ENCODE measurements at places on chromosomes 3 and 15.

- DNase-seq = no peak
Measured at GRCh38 chr3:50028346-50028745, 60.4 kb upstream of the RBM5 start.

DNA sequence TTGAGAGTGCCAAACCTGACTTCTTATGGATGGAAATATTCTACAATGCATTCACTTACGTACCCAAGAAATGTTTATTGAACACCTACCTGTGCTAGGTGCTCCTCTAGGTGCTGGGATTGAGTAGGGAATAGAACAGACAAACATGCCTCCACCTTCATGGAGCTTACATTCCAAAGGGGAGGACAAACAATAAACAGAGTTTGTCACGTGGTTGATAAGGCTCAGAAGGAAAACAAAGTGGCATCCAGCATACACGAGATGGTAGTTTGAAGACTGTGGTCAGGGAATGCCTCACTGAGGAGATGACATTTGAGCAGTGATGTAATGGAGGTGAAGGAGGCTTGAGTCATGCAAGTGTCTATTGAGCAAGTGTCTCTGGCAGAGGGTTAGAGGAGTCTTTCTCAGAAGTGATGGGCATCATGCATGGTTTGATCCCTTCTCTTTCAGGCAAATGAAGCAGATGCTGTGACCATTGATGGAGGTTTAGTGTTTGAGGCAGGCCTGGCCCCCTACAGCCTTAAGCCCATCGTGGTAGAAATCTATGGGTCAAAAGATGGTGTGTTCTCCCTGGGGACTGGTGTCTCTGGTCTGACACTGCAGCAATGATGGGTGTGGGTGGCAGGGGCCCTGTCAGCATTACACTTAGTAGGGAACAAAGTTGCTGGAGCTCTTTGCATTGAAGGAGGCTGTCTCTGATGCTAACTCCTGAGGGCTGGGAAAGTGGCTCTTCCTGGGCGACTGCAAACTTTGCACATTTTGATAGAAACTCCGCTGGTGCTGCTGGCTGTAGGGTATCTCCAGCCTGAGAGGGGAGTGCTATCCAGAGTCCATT, 29.7 kb upstream of the TOPBP1 start:
- no peak for DNase-seq

DNA sequence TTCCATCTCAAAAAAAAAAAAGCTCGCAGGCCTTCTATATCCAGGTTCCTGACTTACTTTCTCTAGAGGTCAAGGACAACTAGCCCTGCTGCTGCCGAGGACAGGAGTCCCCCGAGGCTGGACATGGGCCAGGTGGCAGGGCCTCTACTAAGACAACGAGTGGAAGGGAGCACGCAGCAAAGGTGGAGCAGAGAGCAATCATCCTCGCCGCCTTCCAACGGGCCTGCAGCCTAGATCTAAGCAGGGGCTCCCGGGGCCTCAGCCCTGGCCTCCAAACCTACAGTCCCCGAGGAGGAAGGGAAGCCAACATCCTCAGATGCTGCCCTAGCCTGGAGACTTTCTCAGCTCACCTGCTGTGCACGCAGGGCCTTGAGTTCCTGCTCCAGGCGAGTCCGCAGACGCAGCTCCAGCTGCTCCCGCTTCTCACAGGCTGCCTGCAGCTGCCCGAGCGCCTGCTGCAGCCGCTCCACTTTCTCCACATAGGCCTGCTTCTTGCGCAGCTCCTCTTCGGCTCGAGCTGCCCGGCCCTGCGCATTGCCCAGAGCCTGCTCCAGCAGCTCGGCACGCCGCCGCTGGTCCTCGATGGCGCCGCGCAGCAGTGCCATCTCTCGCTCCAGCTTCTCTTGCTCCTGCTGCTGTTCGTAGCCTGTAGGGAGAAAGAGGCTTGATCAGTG, 12.9 kb downstream of the AMOTL2 start:
- DNase-seq = no peak

- DNase-seq = no peak
Measured at GRCh38 chr3:139676632-139677387, 962 bp downstream of the NMNAT3 start.

DNA sequence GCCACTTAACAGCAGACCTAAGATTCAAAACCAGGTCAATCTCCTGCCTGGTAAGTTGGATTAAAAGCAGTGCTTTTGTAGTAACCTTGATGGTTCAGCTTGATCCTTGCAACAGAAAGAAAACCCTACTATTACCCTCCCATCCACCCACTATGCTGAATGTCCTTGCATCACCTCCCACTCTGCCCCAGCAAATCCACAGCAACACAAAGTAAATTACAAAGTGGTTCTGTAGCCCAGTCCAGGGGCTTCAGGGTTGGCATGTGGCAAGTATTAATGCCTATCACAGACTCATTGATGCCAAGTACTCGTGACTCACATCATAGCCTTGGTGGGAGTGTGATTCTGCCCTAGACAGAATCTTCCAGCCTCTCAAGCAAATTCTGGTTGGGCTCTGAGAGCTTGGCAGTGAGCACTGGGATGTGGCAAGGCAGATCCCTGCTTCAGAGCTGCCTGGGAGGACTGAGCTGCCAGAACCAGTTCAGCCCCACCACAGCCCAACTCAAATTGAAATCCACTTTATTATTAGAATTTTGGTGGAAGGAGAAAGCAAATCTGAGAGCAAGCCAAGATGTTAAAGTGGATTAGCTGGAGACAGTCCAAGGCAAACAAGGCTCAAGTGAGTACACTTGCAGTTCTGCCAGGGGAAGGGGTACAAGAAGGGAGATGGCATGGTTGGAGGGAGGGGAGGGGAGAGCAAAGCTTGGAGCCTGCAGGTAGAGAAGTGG, 225.8 kb upstream of the UMPS start:
- DNase-seq = no peak

- DNase-seq = no peak
Measured at GRCh38 chr15:98009971-98010370, 49.5 kb downstream of the ARRDC4 start.

DNA sequence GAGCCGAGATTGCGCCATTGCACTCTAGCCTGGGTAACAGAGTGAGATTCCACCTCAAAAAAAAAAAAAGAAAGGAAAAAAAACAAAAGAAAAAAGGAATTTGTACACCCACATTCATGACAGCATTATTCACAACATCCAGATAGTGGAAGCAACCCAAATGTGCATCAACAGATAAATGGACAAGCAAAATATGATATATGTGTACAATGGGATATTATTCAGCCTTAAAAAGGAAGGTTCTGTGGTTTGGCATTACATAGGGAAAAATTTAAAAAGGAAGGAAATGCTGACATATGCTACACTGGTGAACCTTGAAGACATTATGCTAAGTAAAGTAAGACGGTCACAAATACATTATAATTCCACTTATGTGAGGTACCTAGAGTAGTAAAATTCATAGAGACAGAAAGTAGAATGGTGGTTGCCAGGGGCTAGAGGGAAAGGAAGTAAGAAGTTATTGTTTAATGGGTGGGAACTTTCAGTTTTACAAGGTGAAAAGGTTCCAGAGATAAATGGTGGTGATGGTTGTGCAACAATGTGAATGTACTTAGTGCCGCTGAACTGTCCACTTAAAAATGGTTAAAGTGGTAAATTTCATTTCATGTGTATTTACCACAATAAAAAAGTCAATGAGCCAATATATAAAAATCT, 118.5 kb downstream of the MYLK start:
- DNase-seq = no peak

GRCh38 chr15:57505056-57505715, 86.5 kb upstream of the MYZAP start:
- no peak for DNase-seq

GRCh38 chr3:129656659-129657247, 50.3 kb upstream of the PLXND1 start:
- DNase-seq = no peak

DNA sequence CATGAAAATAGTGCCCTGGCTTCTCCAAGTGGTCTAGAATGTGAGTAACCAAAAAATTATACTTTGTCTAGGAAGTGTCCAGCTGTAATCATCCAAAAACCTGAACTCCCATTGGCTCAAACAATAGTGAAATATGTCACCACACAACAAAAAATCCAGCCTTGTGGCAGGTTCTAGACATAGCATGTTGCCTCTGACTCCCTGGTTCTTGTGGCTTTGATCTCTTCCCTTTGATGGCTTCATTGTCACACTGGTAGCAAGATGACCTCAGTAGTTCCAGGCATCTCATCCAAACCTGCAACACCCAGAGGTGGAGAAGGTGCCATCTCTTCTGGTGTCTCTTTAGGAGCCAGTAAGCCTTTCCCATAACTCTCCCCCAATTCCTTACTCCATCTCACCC, 74.7 kb downstream of the CMSS1 start:
- DNase-seq = no peak

GRCh38 chr3:46095307-46095706, 68.0 kb upstream of the XCR1 start:
- DNase-seq = no peak

GRCh38 chr3:10460951-10461545, 44.3 kb downstream of the ATP2B2 start:
- no peak for DNase-seq

- DNase-seq = no peak
Measured at GRCh38 chr3:48553361-48553760, 3.2 kb downstream of the PFKFB4 start.

- no peak for DNase-seq
Measured at GRCh38 chr3:22795917-22796316, 407.2 kb upstream of the UBE2E2 start.

- DNase-seq = no peak
Measured at GRCh38 chr3:102084704-102085103, 235.4 kb downstream of the NFKBIZ start.

- DNase-seq = no peak
Measured at GRCh38 chr15:77538793-77539497, 93.8 kb downstream of the LINGO1 start.

- DNase-seq = no peak
Measured at GRCh38 chr3:153404157-153404556, 242.1 kb downstream of the RAP2B start.

DNA sequence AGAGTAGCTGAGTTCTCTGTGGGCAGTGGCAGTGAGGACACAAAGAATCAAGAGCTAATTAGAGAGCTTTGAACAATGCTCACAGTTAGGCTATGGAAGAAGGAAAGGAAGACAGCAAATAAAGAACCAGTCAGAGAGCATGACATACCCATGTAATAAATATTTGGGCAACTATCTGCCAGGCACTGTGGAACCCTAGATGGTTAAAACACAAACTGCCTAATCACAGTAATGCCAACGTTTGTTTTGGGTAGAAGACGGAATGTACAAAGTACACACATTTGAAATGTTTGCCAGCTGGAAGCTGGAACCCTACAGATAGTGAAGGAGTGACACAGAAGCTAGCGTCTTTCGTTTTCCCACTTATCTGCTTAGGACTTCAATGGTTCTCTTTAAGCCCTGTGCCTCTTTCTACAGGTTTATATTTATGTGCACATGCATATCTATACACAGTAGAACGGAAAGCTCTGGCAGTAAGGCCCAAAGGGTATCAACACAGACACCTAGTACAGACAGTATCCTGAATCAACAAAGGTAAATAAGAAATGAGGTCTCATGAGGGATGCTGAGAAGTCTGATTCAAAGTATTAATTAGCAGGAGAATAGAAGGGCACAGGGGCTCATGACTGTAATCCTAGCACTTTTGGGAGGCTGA, 44.6 kb downstream of the ANKRD28 start:
- no peak for DNase-seq

DNA sequence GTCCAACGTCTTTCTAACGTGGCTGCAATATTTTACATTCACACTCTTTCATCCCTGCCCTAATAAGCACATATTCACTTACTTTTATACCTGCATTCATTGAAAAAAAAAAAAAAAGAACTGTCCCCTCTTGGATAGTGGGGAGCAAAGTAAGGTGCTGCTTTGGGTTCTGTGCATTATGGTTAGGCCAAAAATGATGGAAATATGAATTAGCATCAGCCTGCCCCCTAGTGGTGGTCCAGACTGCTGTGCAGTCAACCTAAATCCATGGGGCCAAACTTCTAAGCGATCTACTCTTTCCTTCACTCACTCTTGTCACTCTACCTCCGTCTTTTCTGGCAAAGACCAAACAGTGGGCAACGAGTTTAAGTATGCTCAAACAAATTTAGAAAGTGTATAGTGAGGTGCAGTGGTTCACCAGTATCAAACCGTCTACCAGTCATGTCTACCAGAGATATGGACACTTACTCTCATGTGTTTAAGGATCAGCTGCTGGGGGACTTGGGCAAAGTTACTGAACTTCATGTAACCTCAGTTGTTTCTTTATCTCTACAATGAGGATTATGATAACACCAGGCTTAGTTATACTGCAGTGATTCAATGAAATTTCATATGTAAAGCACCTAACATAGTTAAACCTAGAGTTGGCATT, 61.5 kb upstream of the GRM7 start:
- no peak for DNase-seq

DNA sequence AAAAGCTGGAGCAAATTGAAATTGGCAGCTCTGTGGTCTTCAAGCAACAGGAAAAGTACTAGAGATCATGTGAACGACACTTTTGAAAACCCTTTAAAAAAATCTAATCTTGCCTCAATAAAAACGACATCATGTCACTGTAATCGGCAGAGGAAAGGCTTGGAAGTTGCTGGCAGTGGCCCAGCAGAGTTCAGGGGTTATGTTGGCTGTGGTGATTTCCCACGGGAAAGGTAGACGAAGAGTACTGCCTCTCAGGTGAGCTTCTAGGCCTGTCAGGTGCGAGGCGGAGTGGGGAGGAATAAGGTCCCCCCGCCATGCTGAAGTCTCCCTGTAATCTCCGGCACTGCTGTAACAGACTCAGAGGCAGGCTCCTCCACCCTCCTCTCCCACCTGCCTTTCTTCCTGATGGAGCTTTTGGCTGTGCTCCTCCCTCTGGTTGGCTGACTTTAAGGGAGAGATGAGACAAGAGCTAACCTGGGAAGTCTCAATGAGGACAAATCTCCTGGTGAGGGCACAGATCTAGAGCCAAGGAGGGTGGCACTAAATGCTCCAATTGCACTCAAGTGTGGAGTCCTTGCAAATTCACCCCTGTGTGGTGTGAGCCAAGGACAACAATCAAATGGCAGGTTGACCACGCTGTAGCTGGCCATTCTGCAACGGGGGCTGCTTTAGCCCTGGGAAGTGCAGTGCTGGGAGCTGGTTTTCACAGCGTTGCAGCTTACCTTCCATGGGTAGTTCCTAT, 18.7 kb upstream of the HES1 start:
- no peak for DNase-seq

- peak; percentile 63 for DNase-seq
Measured at GRCh38 chr15:38707802-38708671, 143.4 kb upstream of the RASGRP1 start.

DNA sequence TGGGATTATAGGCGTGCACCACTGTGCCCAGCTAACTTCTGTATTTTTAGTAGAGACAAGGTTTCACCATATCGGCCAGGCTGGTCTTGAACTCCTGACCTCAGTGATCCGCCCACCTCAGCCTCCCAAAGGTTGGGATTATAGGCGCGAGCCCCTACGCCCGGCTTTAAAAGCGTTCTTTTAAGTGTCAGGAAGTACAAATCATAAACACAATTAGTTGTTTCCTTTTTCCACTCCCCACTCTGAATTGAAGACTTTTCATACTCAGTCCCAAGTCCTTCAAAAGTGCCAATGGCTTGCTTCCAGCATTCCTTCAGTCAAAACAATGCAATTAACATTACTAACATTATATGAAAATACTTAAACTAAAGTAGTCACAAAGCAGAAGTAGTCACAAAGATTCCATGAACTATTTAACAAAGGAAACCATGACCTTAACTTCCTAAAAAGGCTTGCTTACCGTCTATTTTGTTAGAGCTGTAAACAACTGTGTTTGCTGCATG, 8.1 kb downstream of the WDR82 start:
- no peak for DNase-seq

GRCh38 chr15:27872355-27872754, 226.8 kb downstream of the OCA2 start:
- DNase-seq = no peak

- DNase-seq = no peak
Measured at GRCh38 chr3:174132421-174133042, 726.6 kb upstream of the NAALADL2 start.

All from CD4-positive, alpha-beta T cell treated with Interleukin-15 for 4 hours (primary cell).